ENCODE measurements at places on chromosomes 5 and 9.

DNA sequence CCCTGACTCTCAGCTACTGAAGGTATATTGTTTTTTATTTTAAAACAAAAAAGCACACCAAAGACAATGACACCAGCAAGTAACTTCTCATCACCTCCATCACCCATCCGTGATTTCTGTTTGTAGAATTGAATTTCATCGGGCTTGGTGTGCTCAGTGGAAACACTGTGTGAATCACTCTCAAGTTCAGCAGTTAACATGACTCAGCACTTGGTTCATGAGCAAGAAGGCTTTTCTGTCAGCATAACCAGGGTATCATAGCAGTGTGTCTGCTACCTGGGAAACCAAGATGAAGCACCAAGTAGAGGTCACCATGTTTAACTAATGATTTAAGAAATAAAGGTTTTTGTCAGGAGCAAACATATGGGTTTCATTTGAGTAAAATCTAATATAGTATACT lies 123.7 kb downstream of the INSYN2B start:
- no peak for DNase-seq

- DNase-seq, result no peak
Measured at GRCh38 chr5:14306329-14306815, 163.2 kb downstream of the TRIO start.

GRCh38 chr5:4740156-4740555 lies 400.0 kb upstream of the ADAMTS16 start:
- no peak for DNase-seq

- DNase-seq, result no peak
Measured at GRCh38 chr9:8188723-8189407, 389.3 kb upstream of the DMAC1 start.

DNA sequence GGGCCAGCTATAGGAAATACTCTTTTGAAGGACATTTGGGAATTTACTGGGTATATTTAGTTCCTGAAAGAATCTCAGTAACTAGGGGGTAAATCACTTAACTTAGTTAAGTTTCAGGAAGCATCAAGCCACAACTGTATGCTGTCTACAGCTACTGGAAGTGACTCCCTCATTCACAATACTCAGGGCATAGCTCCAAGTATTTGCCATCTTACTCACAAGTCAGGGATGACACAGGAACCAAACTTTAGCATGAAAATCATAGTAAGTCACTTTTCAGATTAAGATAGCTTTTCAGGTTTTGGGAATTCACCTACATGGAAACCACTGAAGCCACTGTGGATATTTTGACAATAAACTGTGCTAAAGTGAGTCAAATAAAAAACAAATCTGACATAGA lies 242.4 kb upstream of the ATP10B start:
- DNase-seq, result no peak

DNA sequence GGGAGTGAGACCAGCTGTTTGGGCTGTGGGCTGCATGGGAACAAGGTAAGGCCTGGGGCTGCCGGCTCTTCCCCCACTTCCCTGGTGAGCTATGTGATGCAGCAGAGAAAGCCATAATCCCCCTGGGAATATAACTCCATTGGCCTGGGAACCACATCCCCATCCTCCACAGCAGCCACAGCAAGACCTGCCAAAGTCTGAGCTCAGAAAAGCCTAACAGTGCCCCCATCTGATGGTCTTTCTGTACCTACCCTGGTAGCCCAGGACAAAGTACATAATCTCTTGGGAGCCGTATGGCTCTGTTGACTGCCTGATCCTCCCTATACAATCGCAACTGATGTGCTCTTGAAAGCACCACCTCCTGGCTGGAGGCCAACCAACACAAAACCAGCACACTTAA lies 432.6 kb downstream of the CDH18 start:
- no peak for DNase-seq

- DNase-seq, result no peak
Measured at GRCh38 chr5:39542511-39543285, 117.9 kb upstream of the DAB2 start.

GRCh38 chr5:17227868-17228267 lies 10.4 kb downstream of the BASP1 start:
- DNase-seq, result no peak

GRCh38 chr9:128920381-128921058 lies at the start of gene PHYHD1:
Gene PHYHD1, plus strand, starts transcription at chr9:128920982. Its CDS starts 1,342 bp downstream, at chr9:128922324.
- no peak for DNase-seq

DNA sequence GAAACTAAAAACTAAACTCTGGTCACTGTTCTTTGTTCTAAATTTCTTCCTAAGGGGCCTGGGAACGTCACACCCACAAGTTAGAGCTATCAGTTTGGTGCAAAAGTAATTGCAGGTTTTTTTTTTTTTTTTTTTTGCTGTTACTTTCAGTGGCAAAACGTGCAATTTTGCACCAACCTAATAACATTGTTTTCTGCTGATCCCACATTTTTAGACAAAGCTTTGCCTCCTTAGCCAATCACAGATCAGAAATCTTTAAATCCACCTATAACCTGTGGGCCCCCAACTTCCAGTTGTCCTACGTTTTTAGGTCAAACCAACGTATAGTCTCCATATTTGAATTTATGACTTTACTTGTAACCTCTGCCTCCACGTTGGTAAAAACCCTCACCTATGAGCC lies 11.1 kb upstream of the MED10 start:
- no peak for DNase-seq

- DNase-seq, result no peak
Measured at GRCh38 chr5:115379622-115380344, 83.3 kb upstream of the CCDC112 start.

- DNase-seq, result no peak
Measured at GRCh38 chr5:115274584-115274983, 11.9 kb upstream of the PGGT1B start.

DNA sequence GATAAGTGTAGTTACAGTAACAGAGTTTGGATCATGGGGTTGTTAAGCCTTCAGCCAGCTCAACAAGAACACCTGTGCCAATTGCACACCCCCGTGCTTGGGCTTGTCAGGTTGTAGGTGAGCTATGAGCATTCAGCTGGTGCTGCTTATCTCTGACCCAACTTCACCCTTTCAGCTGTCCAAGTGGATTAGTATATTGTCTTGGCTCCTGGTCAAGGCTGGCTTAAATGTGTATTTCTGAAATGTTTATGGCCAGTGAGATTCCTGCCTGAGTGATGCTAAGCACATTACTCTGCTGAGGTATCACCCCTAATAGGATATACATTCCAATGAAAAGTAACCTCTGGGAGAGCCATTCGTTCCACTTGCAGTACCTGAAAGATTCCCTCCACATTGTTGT lies 44.2 kb upstream of the LMNB1 start:
- DNase-seq, result no peak

GRCh38 chr9:111679199-111679598 lies 17.8 kb downstream of the GNG10 start:
- no peak for DNase-seq

GRCh38 chr9:84490206-84490841 lies 149.8 kb upstream of the SLC28A3 start:
- DNase-seq, result no peak

DNA sequence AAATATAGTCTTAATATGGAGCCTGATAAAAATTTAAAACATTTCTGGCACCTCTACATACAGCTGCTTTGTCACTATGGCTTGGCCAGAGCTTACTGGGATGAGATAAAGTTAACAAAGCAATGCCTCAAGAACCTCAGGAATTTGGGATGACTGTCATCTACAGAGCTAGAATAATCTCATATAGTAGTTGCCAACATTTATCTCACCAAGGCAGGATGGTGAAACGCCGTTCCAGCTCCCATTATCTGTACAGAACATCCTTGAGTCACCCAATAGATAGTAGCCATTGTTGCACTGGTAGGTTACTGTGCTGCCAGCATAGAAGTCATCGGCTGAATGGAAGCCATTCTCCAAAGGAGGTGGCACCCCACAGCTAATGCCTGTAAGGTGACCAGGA lies 94.6 kb upstream of the TXNDC8 start:
- no peak for DNase-seq

DNA sequence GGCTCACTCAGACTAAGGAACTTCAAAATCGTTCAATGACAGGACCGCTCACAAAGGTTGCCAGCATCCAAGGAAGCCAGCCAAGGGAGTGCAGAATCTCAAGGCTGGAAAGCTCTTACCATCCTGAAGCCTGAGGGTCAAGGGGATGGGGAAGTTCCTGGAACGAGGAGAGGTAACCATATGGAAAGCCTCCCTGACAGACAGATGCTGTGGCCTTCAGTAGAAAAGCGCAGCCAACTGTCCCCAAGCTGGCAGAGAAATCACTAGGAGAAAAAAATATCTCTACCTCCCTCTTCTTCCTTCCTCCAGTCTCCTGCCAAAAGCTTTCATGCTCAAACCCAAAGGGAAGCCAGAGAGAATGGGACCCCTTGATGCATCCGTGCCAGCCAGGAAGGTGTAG lies 90.5 kb upstream of the RANBP3L start:
- no peak for DNase-seq

DNA sequence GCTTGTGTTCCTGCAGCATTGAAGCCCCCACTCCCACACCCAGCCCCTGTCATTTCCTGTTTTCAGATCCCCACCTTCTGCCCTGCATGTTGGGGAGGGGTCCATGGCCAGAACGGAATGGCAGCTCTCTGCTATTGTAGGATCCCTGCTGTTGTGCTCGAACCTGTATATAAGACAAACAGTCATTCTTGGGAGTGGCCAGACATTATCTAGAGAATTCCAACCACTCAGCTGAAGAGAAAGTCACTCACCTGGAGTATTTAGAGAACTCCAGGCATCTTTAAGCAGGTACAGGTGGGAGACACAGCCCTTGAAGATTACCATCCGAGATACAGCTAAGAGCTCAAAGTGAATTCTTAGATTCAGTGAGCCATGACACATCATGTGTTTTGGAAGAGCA lies 96.1 kb downstream of the C9orf152 start:
- DNase-seq, result no peak

DNA sequence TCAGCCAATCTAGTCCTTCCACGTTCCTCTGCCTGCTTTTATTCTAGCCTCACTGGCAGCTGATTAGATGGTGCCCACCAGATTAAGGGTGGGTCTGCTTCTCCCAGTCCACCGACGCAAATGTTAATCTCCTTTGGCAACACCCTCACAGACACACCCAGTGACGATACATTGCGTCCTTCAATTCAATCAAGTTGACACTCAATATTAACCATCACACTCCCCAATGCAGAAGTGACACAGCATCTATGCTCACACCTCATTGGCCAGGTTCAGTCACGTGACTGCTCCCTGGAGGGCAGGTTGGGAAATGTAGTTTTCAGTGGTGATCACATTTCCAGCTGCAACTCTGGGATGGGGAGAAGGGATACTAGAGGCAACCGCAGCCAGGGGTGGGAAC lies 13.0 kb downstream of the SUSD3 start:
- peak; percentile 25 for DNase-seq

Data from left hindlimb (tissue), 1 donor.